ENCODE measurements at places on chromosomes 7 and 10.

DNA sequence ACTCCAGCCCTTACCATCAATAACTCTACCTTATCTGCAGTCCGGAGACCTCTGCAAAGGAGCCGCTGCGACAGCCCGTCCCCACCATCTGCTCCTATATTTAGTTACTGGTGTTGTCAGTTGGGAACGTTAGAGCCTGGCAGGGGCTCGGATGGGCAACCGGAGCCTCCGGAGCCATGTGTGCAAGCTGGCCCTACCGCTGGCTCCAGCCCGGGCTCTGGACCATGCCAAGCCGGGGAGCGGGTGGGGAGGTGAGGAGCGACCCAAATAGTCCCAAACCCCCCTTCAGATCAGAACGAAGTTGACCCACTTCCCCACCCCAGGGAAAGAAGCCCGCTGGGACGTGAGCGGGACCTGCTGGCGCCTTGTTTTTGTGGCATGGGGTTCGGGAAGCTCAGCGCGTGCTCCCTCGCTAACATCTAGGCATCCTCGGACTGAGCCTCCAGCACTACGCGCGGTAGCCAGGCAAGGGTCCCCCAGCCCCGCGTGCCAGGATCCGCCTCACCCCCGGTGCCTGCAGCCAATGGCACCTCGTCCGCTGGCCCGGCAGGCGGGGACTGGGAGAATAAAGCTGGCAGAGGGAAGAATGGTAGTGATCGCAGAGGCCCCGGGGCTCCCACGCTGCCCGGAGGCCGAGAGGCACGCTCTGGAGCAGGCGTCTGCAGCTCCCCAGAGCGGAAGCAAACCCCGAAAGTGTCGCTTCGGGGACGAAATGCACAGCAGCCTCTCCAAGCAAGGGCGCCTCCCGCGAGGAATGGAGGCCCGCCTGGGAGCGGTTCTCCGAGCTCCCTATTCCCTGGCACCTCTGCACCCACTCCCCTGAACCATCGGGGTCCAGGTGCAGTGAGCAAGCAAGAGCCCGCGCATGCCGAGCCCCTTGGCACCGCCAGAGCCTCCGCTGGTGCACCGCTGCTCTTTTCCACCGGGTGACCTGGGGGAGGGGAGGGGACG, 679 bp downstream of the LRRC20 start:
- H3K36me3 ChIP-seq: no peaks in the 10 kb centered on the region
- no peaks in the 10 kb centered on the region for H3K27me3 ChIP-seq
- DNase-seq: no peak
- no peak overlapping the region for H3K27ac ChIP-seq
- H3K4me1 ChIP-seq: peaks cover 20% of the 10 kb centered on the region

DNA sequence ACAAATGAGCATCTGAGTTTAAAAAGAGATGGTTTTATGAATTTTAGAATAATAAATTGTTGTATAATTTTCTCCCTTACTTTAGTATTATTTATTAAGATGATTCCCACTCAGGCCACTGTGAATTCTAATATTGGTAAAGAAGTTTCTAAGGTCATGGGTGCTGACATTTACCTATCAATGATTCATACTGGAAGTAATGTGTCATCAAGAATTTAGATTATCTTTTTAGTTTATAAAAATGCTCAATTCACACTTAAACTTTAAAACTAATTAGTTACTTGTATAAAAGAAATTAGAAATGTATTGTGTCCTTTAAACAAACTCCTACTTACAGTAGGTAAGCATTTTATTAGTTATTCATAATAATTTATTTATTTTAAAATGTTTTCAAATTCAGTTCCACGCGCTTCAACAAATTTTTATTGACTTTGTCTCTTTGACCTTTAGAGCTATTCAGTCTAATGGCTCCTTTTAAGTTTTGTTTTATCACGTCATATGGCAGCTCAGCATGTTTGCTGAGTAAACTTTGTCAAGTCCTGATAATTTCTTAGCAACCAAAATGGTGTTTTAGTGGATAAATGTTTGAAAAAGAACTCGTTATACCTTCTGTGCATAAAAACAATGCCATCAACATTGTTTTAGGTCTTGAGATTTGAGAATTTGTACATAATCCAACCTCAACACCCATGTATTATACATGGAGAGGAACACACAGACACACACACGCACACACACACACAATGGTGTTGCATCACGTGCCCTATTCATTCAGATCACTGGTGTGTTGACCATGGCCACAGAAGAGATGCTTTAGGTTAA, 15.1 kb upstream of the MRC1 start:
- H3K4me1 ChIP-seq: no peaks in the 10 kb centered on the region
- H3K4me3 ChIP-seq: no peak overlapping the region
- DNase-seq: no peak
- no peaks in the 10 kb centered on the region for H3K36me3 ChIP-seq
- no peaks in the 10 kb centered on the region for H3K27me3 ChIP-seq

DNA sequence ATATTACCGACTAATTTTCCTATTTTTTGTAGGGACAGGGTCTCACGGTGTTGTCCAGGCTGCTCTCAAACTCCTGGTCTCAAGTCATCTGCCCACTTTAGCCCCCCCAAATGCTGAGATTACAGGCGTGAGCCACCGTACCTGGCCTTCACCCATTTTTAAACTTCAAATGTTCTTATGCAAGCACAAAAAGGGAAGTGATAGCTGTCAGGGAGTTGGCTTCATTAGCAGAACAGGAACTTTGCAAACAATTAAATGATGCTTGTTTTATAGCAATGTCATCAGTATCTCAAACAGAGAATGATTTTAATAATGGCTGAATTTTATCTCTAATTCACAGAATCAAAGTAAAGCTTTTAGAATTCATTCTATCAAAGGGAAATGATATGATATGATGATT, 49.8 kb upstream of the FAM171A1 start:
- no peak for DNase-seq
- no peak overlapping the region for H3K4me3 ChIP-seq
- no peak overlapping the region for H3K27ac ChIP-seq
- H3K36me3 ChIP-seq: peaks cover 6% of the 10 kb centered on the region
- H3K4me1 ChIP-seq: no peaks in the 10 kb centered on the region

GRCh38 chr7:98011996-98012395, 22.0 kb upstream of the OCM2 start:
- H3K27ac ChIP-seq: no peak overlapping the region
- H3K4me1 ChIP-seq: no peaks in the 10 kb centered on the region
- no peak for DNase-seq
- peaks cover 9% of the 10 kb centered on the region for H3K27me3 ChIP-seq
- no peak overlapping the region for H3K4me3 ChIP-seq

DNA sequence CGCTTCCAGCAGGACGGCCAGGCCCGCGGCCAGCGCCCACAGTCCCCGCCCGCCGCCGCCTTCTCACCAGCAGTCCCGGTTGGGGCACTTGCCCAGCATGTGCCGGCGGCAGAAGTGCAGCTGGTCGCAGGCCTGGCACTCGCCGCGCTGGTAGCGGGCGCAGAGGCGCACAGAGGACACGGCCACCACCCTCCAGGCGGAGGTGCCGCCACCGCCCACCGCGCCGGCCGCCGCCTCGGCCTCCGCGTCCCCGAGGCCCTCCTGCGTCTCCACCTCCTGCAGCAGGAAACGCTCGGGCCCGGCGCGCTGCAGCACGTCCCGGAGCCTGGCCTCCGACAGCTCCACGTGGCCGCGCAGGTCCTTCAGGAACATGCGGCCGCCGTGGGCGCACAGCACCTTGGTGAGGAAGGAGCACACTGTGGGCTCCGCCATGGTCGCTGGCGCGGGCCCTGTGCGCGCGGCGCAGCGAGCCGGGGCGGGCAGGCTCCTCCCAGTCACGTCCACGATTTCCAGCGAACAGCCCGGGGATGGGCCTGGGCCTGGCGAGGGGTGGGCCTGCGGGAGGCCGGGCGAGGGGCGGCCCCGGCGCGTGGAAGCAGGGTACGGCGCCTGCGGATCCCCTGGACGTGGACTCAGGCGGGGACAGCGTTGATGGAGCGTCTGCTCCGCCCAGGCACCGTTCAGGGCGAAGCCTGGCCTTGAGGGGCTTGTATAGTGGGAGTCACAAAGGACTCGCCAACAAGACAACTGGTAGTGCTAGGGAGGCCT, at the start of gene ZC3HAV1L:
Gene ZC3HAV1L (minus strand): TSS at position 457 of the 768 bp plus-strand sequence. CDS start 25 bp downstream, at position 432.
- peak within 1 kb of the TSS; percentile 73 for H3K4me3 ChIP-seq
- no peaks in the 10 kb centered on the region for H3K27me3 ChIP-seq
- peaks cover 21% of the 10 kb centered on the region for H3K4me1 ChIP-seq
- peak; percentile 62 for DNase-seq

DNA sequence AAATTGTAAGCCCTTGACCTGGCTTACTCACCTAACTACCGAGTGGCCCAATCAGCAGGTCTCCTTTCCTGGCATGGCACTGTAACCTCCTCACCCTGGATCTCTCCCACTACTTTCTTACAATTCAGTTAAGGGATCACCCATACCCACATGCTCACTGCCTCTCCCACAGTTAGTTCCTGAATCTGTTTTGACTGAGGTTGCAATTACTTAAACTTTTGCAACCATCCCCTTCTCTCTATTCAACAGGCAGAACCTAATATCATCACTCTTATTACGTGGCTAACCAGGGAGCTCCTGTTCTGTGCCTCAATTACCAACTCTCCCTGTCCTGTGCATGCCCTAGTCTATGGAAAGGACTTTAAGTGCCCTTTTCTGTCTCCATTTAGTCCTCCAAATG, 84.2 kb upstream of the IKZF1 start:
- no peak overlapping the region for H3K27ac ChIP-seq
- H3K27me3 ChIP-seq: peaks cover 32% of the 10 kb centered on the region
- H3K4me3 ChIP-seq: no peak overlapping the region
- H3K4me1 ChIP-seq: no peaks in the 10 kb centered on the region

GRCh38 chr7:26444555-26444954, 152.9 kb downstream of the SNX10 start:
- H3K4me3 ChIP-seq: no peak overlapping the region
- no peak overlapping the region for H3K27ac ChIP-seq
- no peak for DNase-seq
- no peaks in the 10 kb centered on the region for H3K27me3 ChIP-seq
- H3K4me1 ChIP-seq: peaks cover 2% of the 10 kb centered on the region

Data from MCF 10A (cell line).